ENCODE measurements at places on chromosomes 1 and 21. TPM values are rescaled to one million over a fixed set of nuclear protein-coding genes. Genes with fewer than 3 reads are reported as not detected.

The RXRG gene
- total RNA-seq, result 6.1 TPM

The CELA2B gene
- total RNA-seq, result 1.8 TPM

GRCh38 chr1:26745191-26745590 is 42.6 kb upstream of the PIGV start:
- DNase-seq, result no peak

DNA sequence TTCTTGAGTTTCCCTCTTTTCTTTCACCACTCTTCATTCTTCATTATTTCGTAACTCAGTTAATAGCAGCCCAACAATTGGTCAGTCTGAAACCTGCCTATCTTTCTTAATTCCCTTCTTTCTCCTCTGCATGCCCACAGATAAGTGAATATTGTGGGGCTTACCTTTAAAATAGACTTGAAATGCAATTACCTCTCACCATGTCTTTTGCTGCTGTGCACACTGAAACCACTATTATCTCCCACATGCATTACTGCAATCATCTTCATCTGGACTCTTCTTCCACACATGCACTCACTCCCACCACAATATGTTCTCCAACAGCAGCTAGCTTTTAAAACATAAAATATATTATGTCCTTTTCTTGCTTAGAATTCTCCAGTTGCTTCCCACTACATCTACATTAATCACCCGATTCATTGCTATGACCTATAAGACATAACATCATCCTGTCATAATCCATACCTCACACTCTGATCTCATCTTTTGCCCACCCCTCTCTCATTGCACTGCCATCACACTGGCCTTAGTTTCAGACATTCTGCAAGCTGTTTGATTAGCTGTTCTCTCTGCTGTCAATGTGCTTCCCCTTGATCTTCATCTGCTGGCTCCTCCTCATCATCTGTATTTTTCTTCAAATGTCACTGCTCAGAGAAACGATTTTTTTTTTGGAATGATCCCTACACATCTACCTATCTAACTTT is 304.8 kb downstream of the PTPRC start:
- DNase-seq, result no peak

DNA sequence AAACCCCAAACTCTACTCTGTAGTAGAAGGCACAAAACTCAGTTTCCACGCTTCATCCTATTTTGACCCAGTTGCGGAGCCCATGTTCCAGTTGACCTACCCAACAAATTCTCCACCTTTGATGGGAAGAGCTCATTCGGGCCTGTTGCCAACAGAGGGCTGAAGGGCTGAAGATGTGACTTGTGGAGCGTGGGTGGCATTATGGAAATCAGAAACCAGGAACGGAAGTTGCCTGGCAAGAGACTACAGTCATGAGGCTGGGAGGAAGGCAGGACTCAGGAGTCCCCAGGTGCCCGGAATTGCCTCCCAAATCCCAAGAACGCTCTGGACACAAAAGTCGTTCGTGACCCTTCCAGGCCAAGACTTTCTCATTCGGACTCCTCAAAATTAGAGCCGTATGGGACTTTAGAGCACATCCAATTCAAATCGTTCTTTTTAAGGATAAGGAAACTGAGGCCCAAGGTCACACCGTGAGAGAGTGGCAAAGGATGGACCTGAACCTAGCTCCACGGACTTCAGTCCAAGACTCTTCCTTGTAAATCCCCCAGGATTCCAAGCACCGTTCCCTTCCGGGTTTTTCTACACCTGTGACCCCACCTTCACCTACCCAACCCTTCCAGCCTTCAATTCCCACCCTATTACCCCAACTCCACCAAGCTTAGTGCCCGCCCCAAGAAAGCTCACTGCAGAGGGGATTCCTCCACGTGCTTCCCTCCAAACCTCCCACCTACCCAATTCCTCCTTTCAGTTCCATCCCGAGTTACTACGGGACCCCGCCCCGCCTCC is 739 bp downstream of the SMG5 start:
- no peak for DNase-seq

DNA sequence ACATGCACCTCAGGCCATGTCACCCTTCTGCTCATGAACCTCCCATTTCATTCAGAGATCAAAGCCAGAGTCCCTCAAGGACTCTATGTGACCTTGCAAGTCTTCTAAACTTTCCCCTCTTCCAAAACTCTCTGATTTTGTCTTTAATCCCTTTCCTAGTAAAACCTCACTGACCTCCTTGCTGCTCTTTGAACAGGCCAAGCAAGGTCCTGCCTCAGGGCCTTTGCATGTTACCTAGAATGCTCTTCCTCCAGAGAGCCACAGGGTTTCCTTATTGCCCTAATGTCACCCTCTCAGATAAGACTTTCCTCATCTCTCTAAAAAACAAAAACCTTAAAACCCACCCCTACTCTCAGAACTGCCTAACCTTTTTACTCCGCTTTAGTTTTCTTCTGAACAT is 26.6 kb downstream of the IL23R start:
- no peak for DNase-seq

- no peak for DNase-seq
Measured at GRCh38 chr1:36965275-36966159, 68.8 kb downstream of the GRIK3 start.

DNA sequence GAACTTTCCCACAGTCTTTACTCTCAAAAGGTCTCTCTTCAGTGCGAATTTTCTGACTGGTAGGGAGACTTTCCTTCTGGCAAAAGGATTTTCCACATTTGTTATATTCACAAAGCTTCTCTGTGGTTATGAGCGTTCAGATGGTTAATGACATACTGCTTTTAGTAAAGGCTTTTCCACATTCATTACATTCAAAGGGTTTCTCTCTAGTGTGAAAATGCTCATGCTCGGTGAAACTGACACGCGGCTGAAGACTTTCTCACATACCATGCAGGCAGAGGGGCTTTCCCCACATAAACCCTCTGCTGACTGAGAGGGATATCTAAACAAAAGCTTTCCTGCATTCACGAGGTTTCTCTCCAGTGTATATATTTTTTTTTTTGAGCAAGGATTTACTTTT is 9.9 kb upstream of the KLF18 start:
- no peak for DNase-seq

DNA sequence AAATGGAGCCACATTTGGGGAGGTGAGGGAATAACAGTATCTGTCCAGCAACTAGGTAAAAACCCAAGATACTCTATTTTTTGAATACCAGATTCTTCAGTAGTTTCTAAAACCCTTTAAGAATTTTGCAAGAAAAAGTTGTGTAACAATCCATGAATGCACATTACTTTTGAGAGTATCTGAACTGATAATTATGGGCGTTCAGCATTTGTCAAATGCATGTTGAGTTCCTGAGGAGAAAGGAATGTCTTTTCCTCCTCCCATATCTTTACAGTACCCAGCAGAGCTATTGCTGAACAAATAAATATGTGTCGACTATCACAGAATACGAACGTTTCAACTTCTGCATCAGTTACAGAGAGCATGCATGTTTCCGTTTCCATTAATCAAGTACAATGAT is 104.5 kb downstream of the PCNX2 start:
- no peak for DNase-seq

DNA sequence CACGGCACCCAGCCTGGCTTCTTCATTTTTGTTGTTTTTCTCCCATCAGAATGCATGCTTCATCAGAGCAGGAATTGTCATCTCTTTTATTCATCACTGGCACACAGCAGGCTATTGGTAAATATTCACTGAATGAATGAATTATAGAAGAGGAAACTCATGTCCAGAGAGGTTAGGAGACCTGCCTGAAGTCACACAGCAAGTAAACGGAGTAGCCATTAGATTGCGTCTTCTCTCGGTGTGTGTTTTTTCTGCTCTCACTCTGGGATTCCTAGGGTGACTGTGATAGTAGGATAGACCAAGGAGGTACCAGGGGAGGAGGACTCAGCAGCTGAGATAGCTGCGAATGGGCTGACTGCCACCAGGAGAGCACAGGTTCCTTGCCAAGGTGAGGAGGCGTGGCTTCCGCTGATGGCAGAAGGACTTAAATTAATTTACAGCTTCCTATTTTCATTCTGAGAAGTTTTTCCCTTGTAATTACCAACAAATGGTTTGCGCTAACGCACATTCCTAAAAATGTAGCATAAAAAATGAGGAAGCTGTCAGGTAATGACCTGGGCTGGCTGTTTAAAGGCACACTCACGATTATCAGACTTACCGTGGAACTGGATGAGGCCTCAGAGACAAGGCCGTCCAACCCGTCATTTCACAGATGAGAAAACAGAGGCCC is 4.5 kb upstream of the NCMAP start:
- no peak for DNase-seq

DNA sequence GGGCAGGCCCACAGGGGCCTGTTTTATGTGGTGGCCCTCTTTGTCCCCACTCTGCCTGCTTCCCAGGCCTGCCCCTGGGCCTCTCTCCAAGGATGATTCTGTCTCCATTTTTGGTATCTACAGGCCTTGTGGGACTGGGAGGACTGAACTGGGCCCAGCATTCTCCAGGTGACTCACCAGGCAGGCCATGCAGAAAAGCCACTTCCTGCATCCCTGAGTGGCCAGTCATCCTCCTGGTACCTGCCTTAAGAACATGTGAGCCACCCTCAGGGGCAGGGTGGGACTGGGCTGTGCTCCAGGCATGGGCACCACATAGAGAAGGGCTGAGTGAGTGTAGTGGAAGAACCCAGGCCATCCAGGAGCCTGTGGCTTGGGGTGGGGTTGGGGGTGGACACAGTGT is 20.0 kb upstream of the BCAR3 start:
- DNase-seq, result peak; percentile 60

All from upper lobe of left lung (tissue), 6 donors.